ENCODE measurements at places on chromosomes 11 and 22.
A peak's percentile ranks its signal among the peaks of the same experiment; 100 is the strongest.

GRCh38 chr11:62344210-62344609, 7.0 kb downstream of the ASRGL1 start:
- no peak for DNase-seq

GRCh38 chr11:116972691-116973090, 125.5 kb downstream of the SIK3 start:
- DNase-seq = no peak

GRCh38 chr22:27988704-27989103, 69.6 kb upstream of the PITPNB start:
- DNase-seq = no peak

DNA sequence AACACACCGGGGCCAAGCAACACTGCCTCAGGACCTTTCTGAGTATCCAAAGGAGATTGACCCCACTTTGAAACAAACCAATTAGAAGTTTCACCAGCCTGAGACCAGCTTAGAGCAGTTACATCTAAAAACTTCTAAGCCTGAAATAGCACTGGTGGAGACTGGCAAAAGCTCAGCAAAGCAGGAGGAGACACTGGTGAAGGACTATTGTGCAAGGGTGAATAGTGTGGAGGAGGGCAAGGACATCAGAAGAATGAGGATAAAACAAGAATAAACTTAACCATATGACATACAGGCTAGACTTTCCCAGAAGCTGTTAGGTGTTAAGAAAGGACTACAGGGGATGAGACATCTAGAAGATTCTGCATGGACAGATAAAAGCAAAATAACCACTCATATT, 152.4 kb downstream of the FCHSD2 start:
- no peak for DNase-seq

DNA sequence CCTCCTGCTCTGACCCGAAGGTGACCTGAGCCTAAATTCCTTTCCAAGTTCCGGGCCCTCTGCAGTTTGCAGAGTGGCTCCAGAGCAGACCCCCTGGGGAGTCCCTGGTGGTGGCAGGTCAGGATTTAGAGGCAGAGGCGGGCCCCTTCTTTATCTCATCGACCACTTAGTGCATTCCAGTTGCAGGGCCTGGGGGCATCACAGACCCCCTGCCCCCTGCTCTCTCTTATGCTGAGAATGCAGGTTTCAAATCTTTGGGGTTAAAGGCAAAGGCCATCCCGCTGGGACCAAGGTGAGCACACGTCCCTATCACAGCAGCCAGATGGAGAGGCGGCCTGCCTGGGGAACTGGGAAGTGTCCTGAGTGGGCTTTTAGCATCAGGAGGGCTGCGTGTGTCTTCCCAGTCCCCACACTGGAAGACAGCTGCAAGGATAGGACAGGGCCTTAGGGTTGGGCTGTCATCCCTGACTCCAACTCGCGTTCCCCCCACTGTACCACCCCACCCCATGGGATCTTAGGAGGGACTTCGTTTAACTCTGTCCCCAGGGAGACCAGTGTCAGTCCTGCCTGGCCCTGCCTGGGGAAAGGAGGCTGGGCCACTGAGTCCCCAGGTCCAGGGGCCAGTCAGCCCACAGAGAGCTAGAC, 11.3 kb downstream of the DERL3 start:
- DNase-seq = no peak

GRCh38 chr11:123523539-123523938, 93.5 kb downstream of the GRAMD1B start:
- DNase-seq = no peak

- DNase-seq = no peak
These were observed 17.1 kb downstream of the CRELD2 start for GRCh38 chr22:49935561-49935960.

GRCh38 chr22:29258407-29259252, 9.2 kb downstream of the RHBDD3 start:
- no peak for DNase-seq

GRCh38 chr11:34864424-34864823, 51.8 kb downstream of the APIP start:
- DNase-seq = no peak

DNA sequence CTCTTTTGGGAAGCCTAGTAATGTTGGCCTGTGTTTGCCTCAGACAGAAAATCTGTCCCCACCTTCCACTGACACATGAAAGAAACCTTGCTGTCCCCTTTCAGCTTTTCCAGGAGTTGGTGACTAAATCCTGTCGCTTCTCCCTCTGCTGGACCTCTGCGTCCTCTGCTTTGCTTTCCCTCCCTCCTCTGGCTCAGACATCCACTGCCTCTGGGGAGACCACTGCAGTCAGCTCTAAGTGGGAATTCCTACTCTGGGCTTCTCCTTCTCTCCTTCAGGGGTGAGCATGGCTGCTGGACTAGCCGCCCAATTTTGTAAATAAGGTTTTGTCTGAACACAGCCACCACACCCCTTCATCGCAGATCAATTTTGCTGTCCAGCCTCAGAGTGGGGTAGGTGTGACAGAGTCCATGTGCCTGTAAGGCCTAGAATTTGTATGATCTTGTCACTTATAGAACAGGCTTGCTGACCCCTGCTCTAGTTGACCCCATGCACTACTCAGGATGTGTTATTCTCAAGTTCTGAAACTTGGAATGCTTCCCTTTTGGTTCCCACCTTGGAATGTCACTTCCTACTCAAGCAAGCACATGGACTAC, 23.0 kb downstream of the LRRC74B start:
- DNase-seq = no peak

- DNase-seq = no peak
These were observed 20.3 kb downstream of the FLI1 start for GRCh38 chr11:128714123-128714522.

- no peak for DNase-seq
These were observed 13.2 kb upstream of the TRIM34 start for GRCh38 chr11:5611627-5612026.

DNA sequence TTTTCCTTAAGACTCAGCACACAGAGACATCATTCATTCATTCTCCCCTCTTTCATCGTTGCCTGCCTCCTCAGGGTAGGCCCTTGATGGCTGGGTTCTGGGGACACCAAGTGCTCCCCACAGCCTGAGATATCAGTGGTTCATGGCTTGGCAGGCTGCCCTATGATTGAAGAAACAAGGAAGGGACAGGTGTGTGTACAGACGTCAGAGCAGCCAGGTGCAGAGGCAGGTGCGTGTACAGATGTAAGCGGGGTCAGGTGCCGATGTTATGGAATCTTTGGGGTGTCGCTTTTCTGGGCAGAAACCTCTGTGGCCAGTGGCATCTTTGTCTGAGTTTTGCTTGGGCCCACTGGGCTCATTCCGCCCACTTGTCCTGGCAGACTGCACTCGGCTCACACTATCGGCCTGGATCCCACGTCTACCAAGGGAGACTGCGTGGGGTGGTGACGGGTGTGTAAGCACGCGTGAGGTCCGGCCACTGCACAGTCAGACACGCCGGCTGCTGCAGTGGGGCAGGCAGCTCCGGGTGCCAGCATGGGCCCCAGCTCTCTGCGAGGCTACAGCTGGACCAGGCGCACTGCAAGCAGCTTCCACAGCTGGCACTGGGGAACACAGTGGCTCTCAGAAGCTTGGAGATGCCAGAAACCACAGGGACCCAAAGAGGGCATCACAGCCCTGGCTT, 20.9 kb upstream of the KIAA0930 start:
- DNase-seq = no peak

- no peak for DNase-seq
These were observed 6.6 kb upstream of the CDC42BPG start for GRCh38 chr11:64850979-64851567.

DNA sequence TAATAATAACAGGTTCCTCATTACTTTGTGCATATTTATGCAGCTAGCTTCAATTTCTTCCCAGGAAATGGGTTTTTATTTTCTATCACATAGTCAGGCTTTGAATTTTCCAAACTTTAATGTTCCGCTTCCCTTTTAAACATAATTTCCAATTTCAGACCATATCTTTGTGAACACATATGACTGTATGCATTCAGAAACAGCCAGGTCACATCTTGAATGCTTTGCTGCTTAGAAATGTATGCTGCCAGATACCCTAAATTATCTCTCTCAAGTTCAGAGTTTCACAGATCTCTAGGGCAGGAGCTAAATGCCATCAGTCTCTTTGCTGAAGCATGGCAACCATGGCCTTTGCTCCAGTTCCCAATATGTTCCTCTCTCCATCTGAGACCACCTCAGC, 2203.8 kb downstream of the LRRC4C start:
- no peak for DNase-seq

DNA sequence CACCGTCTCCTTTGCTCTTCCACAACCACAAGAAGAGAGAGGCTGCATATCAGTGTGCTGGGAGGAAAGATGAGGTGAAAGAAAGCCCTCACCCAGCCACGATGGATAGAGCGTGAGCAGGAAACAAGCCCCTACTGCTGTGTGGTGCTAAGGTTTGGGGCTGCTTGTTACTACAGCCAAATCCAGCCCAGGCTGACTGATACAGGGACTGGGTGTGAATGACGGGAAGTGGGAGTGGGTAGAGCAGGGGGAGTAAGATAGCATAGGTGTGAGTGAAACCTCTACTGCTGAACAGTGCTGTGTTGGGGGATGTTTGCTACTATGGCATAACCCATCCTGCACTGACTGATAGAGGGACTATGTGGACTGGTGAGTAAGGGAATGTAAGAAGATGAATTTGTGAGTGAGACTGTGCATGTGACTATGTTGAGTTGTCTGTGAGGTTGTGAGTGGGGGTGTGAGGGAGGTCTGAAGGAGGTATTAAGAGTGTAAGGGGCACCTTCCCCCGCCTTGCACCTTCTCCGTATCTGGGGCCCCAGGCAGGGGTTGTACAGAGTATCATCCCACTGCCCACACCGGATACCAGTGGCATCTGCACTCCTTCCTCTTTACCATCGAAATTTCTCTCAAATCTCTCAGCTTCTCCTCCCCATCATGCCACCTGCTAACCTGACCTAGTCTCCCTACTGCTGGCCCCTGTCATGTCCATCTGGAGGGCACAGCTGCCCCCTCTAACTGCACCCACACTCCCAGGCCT, 91.5 kb downstream of the MN1 start:
- DNase-seq = no peak

DNA sequence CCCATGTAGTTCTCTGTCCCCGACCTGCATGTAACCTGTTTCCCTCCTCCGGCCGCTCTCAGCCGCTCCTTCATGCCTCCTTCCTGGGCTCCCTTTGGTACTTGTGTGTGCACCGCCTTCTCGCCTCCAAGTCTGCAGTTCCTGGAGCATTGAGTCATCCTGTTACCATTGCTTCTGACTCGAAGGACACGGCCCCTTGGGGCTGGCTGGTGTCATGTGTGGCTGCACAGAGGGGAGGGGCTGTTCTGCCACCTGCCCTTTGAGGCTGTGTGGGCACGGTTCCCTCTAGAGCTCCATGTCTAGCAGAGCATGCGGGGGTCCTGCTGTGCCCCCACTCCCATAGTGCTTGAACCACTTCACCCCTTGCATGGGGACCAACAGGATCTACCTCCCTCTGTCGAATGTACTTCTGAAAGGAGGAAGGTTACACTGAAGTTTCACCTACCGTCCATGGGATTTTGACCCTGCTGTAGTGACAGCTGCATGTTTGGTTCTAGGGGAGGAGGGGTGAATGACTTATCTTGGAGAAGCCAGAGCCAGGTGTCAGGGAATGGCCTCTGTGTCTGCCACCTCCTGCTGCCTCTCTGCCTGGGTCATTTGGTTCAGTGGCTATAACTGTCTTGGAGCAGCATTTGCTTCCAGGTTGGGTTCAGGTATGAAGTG, 39.6 kb downstream of the BCR start:
- DNase-seq = peak; percentile 26

GRCh38 chr11:2521081-2521732, 76.4 kb downstream of the KCNQ1 start:
- DNase-seq = no peak

- DNase-seq = no peak
These were observed 1.2 kb upstream of the GAL start for GRCh38 chr11:68683121-68683520.

GRCh38 chr11:12591706-12592105, 82.5 kb upstream of the TEAD1 start:
- no peak for DNase-seq

DNA sequence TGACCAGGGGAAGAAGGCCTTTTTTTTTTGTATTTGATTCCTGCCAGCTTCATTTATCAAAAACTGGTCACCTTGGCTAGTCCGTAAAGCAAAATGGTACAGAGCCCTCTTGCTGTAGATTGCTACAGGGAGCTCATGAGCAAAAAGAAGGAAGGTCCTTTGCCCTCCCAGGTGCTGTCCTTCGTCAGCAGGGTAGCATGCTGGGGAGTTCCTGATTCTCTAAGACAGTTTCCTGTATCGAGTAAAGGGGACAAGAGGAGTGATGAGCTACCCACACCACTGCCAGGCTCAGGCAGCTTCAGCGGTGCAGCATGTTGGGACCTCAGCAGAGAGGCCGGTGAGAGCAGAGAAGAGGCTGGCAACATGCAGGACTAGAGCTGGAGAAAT, 67.8 kb upstream of the CSNK2A3 start:
- no peak for DNase-seq

GRCh38 chr11:35866601-35867000, 77.3 kb upstream of the LDLRAD3 start:
- DNase-seq = no peak

GRCh38 chr11:47587723-47588326, 1.3 kb downstream of the FAM180B start:
- no peak for DNase-seq

GRCh38 chr11:2233693-2234455, 36.5 kb downstream of the ASCL2 start:
- DNase-seq = no peak

GRCh38 chr11:69276165-69276564, 17.8 kb upstream of the MYEOV start:
- no peak for DNase-seq

- no peak for DNase-seq
These were observed 98.7 kb downstream of the RNF169 start for GRCh38 chr11:74847395-74847794.

- DNase-seq = no peak
These were observed 9.4 kb upstream of the MS4A5 start for GRCh38 chr11:60420015-60420414.

DNA sequence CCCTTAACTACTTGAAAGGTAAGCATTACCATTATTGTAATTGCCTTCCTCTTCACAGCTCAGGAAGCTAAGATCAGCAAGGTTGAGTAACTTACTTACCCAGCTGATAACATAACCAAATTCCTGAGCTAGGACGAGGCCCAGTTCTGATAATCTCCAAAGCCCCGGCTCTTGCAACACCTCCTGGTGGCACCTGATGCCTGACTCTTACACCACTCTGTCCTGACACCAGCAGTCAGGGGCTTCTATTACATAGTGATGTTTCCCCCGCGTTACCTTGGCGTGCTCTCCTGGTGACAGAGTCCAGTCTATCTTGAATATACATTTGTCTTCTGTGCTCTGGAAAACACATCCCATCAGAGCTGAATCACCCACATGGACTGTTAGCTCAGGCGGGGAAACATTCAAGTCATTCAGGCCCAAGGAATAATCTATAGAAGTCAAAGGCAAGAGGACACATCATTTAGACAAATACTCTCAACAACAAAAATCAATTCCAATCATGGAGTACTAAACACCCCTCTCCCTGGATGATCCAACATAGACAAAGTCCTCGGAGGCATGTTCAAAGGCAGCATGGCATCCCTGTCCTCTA, 12.6 kb downstream of the JAML start:
- no peak for DNase-seq

- DNase-seq = no peak
These were observed 1.3 kb upstream of the ZDHHC8 start for GRCh38 chr22:20130319-20130718.

All from stimulated activated CD8-positive, alpha-beta memory T cell treated with anti-CD3 and anti-CD28 coated beads, Interleukin-7, amount 100 ng/mL, for 24 hours (primary cell).